ENCODE measurements at places on chromosomes 12 and 14. TPM values are rescaled to one million over a fixed set of nuclear protein-coding genes. Genes with fewer than 3 reads are reported as not detected.

Gene DBX2
- not detected for total RNA-seq

Gene GNPNAT1
- 55.5 TPM for total RNA-seq

DNA sequence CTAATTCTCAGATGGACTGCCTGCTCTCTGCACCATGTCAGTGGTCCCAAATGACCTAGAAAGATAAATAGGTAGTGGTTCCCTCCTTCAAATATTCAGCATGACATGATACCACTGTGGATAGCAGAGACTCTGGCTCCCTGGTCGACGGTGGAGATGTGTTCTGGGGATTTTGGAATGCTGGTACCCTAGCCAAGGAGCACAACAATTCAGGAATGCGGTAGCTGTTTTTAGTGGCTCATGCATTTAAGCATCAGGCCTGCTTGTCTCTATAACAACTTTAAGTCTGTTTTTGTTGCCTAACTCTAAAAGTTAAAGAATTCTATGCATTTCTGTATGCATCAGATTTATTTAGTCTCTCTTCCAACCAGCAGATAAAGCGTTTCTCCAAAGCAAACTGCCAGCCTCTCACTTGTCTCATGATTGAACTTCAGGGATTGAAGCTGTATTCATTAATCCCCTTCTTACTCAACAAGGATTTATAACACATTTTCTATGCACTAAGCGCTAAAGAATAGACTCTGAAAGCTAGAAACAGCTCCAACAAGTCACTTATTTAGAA is 164.9 kb upstream of the BMP4 start:
- DNase-seq = no peak

DNA sequence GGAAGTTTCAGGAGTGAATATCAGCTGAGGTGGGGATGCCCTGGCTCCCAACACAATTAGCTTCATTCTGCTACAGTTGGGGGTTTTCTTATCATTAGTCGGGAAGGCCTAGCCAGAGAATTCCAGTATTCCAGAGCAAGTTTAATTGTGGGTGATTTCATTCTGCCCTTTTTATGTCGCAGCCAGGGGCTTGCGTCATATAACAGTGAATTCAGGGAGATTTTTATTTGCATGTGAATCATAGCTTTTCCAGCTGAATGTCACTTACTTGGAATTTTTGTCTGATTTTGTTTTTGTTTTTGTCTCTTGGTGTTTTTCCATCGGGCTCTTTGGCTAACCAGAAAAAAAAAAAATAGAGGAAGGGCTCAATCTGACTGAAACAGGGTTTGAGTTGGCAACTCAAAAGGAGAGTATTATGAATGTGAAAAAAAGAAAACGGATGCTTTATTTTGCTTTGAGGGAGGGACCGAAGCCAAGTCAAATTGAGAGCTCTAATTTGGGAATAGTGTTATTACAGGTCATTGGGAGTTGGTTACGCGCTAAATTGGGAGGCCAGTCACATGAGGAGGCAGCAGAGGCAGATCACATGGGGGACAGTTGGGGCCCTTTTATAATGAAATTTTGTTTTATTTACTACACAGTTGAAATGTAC is 119.4 kb downstream of the SAMD4A start:
- peak; percentile 44 for DNase-seq

Gene PRMT5
- total RNA-seq = 127 TPM

Gene C3AR1
- total RNA-seq = 1.9 TPM

- peak; percentile 60 for DNase-seq
These were observed 39.3 kb downstream of the CCDC177 start for GRCh38 chr14:69535230-69535848.
